ENCODE measurements at places on chromosomes 6 and 20.

DNA sequence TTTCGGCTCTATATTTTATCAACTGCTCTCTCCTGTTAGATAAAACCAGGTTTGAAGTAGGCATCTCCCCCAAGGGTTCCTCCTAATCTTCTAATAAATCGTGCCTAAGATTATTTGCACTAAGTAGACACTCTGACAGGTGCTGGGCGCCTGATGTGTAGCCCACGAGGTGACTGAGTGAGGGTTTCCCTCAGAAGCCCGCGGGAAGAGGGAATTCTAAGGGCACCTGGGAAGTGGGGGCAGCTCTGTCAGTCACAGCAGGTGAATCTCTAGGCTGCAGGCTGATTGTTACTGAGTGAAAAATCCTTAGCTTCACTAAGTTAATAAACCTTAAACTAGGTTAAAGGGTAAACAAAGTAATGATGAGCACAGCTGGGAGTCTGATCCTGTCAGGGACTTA is 68.2 kb downstream of the PXDC1 start:
- DNase-seq: no peak

GRCh38 chr6:111715321-111715720 is 109.6 kb upstream of the TRAF3IP2 start:
- DNase-seq: no peak

DNA sequence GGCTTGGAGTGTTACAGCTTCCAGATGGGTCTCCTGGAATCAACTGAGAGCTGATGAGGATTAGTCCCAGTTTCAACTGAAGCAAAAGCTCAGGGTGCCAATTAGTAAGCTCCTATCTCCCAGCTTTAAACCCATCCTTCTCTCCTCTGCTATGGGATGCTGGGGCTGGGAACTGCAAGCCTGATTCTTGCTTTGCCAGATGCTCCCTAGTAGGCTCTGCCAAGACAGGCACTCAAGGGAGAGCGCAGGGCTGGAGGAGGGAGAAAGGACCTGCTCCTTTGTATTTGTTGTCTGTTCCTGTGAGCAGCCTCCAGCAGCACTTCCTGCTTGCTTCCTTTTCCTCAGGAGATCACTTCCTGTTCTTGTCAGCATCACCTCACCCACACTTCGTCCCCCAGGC is 309.7 kb downstream of the KIF16B start:
- no peak for DNase-seq

DNA sequence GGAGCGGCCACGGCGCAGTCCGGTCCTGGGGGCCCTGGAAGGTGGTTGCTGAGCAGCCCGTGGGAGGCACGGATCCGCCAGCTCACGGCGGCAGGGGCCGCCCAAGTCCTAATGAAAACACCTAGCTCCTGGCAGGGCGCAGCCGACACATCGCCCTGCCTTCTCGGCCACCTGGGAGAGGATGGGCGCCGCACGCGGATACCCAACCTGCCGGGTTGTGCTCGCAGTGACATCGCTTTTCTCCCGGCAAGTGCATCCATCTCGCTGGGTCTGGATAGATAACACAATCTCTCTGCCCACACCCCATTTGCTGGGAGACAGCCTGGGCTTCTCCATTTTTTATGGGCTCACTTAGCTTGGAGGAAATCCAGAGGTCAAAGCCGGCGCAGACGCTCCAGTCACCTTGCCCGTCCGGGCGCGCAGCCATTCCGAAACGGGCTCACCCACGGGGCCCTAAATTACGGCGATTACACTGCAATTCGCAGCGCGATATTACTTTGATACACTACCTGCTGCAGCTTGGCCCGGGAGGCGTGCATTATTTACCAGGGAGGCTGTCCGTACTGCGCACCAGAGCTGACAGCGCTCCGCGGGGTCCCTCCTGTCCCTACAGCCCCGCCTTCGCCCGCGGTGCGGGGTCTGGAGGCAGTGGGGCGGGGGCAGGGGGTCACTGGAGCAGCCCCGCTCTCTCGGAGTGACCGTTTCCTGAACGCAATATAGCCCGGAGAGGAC is 36.2 kb upstream of the CCDC167 start:
- no peak for DNase-seq

DNA sequence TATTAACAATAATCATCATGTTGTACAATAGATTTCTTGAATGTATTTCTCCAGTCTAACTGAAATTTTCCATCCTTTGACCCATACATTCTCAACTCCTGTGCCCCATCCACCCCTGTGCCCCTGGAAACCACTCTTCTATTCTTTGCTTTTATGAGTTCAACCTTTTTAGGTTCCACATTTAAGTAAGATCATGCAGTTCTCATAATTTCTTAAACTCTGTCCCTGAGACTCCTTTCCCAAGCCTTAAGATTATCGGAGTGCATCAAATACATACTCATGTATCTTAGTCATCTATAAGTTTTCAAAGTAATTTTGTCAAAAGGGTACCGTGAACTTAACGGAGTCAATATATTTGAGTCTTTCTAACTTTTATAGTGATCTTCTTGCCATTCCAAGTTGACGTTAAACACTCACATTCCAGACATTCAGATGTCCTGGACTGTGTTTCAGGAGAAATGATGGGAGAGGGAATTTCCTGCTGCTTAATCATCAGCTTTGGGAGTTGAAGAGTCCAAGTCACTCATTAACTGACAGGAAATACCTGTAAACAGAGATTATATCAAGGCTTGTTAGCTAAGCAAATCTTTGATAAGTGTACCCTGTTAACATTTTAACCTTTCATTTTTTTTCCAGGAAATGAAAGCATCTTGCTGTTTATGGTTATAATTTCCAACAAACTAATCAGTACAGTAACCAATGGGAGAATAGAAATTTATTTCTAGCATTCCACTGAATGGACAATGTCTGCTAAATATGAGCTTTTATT is 73.3 kb downstream of the ADGRG6 start:
- no peak for DNase-seq

All from iPS DF 6.9 (cell line).